ENCODE measurements at places on chromosomes 3 and 15.

- DNase-seq = no peak
These were observed 4.9 kb downstream of the PRRT3 start for GRCh38 chr3:9947025-9947995.

DNA sequence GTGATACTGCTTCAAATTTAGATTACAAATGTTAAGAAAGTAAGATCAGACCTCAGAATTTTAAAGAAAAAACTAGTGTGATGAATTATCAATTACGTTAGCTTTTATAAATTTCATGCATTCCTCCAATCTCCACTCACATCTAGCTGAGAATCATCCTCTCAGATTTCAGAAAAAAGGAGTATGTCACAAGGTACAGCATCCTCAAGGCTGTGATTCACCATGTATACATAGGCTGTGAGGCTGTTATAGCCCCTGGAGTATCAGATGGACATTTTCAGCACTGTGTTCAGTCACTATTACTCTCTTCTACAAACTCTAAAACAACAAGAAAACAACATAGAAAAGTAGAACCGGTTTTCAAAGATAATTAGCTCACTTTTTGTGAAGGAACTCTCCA, 214.4 kb downstream of the PCCB start:
- DNase-seq = no peak

- no peak for DNase-seq
These were observed 27.4 kb upstream of the GOLGA6C start for GRCh38 chr15:75230551-75231371.

GRCh38 chr3:181998828-181999227, 287.1 kb downstream of the SOX2 start:
- no peak for DNase-seq

DNA sequence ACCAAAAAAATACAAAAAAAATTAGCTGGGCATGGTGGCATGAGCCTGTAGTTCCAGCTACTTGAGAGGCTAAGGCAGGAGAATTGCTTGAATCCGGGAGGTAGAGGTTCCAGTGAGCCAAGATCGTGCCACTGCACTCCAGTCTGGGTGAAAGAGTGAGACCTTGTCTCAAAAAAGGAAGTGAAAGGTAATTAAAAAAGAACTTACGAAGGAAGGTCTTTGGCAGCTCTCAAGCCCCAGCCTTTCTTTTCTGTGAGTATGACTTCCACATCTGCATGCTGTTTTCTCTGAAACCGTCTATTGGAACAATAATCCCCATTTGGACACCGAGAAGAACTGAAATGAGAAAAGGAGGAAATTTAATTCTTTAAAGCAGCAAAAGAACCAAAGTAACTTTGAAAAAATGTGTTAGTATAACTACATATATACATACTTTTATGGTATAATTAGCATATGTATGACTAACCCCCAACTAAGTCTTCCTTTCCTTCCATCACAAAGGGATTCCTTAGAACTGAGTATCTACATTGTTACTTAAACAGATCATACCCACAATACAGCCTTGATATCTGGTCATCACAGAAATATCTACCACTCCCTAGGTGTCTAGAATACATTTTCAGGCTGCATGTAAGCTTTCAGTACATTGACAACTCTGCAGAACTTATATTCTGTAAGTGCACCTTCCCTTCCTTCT, 50.1 kb downstream of the SETD2 start:
- peak; percentile 34 for DNase-seq

GRCh38 chr15:25939122-25939521, 76.0 kb upstream of the ATP10A start:
- DNase-seq = no peak

DNA sequence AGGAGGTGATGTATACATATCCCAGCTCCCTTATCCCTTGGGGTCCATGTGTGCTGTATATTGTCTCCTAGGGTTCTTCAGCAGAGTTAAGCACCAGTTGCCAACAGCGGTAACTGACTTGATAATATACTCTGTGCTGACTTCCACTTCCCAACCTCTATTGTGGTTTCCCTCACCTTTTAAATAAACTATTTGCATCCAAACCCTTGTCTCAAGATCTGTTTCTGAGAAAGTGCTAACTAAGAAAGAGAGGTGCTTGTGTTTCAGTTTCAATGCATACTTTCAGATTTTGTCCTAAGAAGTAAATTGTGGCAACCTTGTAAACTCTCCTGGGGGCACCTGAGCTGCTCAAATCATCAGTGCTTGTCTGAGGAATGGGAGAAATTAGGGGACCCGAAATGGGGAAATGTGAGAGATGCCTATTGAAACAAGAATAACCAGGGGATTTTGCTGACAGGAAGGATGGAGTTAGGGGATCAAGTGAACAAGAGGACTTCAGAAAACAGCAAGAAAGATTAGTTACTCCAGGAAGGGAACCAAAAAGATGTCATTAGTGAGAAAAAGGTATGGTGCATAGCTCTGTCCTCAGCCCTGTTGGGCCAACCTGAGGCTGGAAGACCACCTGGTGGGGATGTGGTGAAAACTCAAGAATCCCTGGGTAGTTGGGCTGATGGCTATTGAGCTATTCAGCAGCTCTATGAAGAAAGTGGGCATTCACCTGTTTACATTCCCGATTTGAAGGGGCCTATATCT, 50.9 kb upstream of the MRPL3 start:
- DNase-seq = no peak

DNA sequence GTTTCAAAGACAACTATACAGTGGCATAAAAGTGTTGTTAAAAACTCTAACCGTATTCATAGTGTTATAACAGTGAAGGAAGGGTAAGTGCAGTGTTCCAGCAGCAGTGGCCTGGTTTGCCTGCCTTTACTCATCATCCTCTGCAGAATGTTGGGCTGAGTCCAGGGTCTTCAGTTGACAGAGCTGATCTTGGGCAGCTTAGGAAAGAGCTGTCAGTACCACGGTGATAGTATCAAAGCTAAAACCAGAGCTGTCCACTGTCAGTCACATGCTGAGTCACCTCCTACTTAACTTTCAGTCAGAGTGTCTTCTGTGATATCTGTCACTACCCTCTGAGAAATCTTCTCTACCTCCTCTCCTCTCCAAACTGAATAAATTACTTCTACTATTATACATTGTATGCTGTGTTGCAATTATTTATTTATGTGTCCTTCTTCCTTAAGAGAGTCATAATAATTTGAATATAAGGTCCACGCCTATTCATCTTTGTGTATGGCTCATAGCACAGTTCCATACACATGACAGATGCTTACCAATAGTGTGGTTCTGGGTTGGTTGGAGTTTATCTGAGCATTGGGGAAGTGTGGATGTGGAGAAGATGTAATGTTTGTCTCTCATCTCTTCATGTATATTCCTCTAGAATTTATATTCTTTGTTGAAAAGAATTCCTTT, 242.1 kb downstream of the ZIC1 start:
- no peak for DNase-seq

- peak; percentile 56 for DNase-seq
These were observed 106.1 kb upstream of the COL8A1 start for GRCh38 chr3:99532246-99532645.

GRCh38 chr15:38879909-38880471, 315.4 kb upstream of the RASGRP1 start:
- no peak for DNase-seq

- DNase-seq = no peak
These were observed 375.5 kb upstream of the CFAP20DC start for GRCh38 chr3:59425371-59425770.

GRCh38 chr3:143152043-143152442, 32.5 kb downstream of the CHST2 start:
- no peak for DNase-seq

GRCh38 chr15:90582553-90582952, 52.8 kb downstream of the CRTC3 start:
- no peak for DNase-seq
